AG08396 (cell line): ENCODE measurements at places on chromosomes 5 and 9.

- no peak for DNase-seq
Observed at GRCh38 chr5:54912021-54912420, 73.4 kb downstream of the ESM1 start.

DNA sequence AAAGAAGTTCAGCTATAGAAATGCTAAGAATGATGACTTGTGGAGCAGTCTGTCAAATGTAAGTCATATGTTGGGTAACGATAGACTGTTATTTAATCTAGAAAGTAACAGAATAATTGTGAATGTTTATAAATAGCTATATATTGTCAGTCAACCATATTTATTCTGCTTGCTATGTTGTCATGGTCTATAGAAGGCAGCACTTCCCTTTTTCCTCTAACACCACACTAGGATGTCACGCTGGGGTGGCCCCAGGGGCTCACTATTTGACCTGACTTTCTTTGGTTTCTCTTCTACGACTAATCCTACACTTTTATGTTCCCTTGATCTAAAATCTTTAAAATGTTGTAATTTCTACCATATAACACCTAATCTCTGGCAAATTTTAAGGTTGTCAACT is 20.5 kb downstream of the ERAP2 start:
- DNase-seq = no peak

DNA sequence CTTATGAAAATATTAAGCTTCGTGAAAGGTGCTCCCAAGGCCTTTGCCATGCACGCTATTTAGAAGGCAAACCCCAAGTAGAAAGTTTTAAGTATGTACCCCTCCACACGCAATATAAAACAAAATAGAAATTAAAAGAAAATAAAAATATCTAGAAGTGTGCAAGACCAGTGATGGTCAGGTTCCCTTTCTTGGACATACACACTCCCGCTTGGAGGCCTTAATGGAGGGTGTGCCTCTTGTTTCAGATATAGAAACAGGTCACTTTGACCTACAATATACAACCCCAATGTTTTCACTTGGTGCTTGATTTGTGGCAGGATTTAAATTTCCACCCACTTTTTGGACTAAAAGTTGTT is 127.4 kb upstream of the STC2 start:
- DNase-seq = no peak

DNA sequence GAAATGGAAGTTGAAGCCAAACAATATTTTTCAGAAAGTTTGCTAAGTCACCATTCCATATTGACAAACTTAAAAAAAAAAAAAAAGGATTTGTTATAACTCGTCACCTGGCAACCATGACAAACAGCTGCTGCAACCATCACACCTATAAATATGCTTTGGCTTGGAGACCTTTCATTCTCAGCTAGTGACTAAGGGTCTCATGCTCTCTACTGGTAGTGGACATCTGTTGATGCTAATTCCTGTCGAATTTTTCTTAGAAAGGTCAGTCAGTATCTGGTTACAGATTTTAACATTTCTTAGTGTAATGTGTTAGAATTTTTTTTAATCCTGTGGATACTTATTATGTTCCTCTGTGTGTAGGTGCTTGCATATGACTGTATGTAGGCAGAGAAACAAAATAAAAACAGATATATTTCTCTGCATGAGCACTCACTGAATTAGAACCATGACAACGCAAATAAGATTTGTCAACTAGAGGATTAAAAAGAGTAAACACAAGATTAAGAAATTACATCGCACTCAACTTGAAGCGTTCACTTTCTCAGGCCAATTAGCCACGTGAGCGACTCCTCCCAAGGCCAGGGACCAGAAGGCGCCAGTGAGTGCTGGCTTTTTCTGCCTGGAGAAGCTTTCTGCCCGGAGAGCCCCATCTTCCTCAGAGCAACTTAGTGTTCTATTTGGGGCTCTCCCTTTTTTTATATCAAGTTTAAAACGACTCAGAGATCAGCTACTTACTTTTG is 27.0 kb upstream of the ZNF622 start:
- peak; percentile 36 for DNase-seq

GRCh38 chr5:69115526-69115925 is 21.7 kb downstream of the SLC30A5 start:
- no peak for DNase-seq

- DNase-seq = peak; percentile 67
Observed at GRCh38 chr5:122415030-122415800, 103.2 kb downstream of the SNCAIP start.

GRCh38 chr5:163624431-163624830 is 119.0 kb downstream of the MAT2B start:
- no peak for DNase-seq

- no peak for DNase-seq
Observed at GRCh38 chr5:5708367-5708919, 286.0 kb downstream of the ICE1 start.

GRCh38 chr5:178739452-178740180 is 9.2 kb upstream of the ZNF354A start:
- DNase-seq = no peak

- peak; percentile 27 for DNase-seq
Observed at GRCh38 chr9:15606643-15607472, 54.0 kb downstream of the CCDC171 start.

DNA sequence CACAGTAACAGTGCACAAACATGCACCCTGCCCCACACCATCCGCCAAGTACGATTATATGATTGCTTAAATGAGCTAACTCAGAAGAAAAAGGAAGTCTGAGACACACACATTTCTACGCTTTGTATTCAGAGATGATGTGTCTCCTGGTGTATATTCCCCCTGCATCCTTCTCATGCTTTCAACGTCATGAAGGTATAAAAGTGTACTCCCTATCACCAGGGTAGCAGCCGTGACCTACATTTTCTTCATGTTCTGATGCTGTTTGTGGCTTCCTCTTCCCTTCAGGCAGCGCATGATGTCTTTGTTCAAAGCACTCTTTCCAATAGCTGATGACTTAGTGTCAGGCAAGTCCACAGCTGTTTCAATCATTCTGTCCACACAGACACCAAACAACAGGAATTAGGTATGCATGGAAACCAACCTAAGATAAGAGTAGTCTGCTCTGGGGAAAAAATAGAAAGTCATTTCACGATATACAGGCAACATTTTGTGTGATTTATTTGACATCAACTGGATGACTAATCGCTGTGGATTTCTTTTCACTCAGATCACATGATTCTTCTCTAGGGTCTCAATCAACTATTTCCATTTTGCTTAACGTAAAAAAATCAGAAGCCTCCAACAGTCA is 269.4 kb upstream of the PTGER4 start:
- DNase-seq = peak; percentile 5

GRCh38 chr5:43042626-43043399 is 2.7 kb upstream of the ANXA2R start:
- DNase-seq = no peak

- peak; percentile 60 for DNase-seq
Observed at GRCh38 chr5:33994845-33995244, 10.4 kb upstream of the SLC45A2 start.

DNA sequence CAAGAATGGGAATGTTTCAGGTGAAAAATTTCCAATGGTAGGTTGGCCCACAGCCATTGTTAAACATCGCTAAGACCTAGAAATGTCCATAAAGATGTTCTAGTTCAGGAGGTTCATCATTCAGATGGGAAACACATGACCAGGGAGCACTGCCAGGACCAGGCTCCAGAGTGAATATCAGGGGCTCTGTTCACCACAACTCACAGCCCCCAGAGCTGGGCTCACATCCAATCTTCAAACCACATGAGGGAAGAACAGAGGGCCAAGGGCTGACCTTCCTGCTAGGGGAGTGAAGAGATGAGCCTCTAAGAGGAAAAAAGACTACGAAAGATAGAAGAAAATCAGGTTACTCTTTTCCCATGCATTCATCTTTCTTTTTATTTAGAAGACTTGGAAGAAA is 205.8 kb downstream of the SEMA5A start:
- no peak for DNase-seq

DNA sequence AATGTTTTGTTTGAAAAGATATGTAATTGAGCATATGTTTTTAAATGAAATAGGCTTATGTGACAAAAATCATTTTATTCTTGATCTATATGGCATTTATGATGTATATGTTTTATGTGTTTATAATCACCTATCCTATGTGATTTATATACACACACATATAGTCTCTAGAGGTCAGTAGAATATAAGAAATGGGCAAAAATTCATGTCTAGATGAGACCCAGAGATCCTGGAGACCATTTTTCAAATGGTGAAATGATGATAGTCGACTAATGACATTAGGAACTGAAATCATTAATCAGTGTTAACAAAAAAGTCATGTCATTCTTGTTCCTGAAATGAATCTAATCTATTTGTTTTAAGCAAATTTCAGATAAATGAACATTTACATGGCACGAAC is 709.2 kb upstream of the WWC1 start:
- DNase-seq = no peak

GRCh38 chr5:90112033-90112692 is 297.4 kb downstream of the CETN3 start:
- no peak for DNase-seq

DNA sequence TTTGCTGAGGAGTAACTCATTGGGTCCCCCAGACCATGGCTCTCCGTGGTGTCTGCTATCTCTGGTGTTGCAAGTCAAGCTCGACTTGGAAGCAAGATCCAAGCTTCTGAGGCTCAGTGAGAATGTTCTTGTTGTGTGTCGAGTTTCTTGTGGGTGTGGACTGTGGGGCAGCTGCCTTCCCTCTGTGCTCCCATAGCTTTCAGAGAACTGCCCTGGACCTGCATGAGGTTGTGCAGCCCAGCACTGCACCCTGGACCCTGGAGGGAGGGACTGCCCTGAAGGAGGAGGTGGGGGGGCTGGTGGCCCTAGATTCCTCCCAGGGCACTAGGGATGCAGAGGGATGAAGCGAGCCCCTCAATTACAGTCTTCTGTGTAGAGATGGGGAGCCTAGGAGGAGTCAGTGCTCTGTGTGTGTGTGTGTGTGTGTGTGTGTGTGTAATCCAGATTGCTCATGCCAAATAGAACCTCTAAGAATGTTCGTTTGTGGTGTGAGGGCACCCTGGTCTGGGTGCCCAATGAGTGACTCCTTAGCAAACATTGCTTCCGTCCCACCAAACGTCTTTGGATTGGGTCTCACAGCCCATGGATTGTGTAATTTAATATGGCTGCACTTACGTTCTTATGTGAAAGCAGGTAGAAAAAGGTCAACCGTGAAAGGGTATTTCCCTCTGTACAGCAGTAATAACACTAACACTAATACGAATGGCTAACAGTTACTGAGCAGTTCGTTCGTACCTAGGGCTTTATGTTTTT is 143.3 kb upstream of the LMX1B start:
- no peak for DNase-seq

DNA sequence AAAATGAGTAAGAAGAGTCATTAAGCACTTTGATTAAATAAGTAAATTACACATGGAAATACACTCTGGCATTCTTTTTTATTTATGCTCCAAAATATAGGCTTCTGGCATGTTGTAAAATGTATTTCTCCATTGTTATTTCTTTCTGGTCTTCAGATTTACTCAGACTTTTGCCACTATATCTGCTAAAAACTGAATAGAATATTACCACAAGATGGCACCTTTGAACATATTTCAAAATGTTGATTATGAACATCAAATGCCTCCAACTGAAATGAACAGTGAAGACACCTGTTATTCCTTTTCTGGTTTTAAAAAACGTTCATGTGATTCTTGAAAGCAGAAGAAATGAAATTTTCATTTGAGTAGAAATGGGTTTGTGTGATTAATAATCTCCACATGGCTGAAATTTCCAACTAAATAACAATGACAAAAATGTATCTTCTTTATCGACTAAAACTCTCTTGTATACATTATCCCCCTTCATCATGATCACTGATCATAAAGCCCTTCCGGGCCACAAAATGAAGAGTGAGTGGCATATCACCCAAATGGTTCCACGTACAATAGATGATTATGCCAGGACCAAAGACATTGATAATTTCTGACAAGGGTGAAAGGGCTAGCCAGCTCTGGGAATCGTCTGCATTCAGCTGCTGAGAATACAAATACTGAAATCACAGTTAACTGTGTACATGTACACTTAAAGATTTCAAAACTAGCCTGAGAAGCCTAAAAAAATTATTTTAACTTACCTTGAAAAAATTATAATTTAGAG is 23.8 kb downstream of the TYRP1 start:
- DNase-seq = no peak

DNA sequence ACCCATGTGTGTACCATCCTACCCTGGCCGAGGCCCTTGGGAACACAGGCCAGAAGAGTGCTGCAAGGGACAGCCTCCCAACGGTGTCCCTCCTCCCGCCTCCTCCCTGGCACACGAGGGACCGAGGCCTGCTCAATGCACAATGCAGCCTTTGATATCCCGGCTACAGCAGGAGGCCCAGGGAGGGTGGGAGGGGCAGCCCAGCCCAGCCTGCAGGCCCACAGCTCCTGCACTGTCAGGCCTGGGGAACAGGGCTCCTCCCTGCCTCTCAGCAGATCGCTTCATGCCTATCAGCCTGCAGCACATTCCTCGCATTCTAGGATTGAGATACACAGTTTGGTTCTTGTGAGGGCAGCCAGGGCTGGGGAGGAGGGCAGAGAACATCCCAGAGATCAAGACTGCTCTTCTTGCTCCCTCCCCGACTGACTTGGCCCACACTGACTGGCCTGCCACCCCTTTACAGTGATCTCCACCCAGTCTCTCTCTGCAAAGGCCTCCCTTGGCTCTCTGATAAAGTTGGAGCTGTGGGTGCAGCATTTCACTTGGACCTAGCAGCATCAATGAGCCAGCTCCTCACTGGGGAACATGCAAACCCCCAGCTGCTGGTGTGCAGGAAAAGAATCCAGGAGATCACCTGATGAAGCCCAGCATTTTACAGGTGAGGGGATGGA is at the start of gene SH3TC2:
TSS of gene SH3TC2 (minus strand) at position 46 of the 671 bp plus-strand sequence. CDS start at position 6, 40 bp downstream.
- DNase-seq = peak; percentile 86

DNA sequence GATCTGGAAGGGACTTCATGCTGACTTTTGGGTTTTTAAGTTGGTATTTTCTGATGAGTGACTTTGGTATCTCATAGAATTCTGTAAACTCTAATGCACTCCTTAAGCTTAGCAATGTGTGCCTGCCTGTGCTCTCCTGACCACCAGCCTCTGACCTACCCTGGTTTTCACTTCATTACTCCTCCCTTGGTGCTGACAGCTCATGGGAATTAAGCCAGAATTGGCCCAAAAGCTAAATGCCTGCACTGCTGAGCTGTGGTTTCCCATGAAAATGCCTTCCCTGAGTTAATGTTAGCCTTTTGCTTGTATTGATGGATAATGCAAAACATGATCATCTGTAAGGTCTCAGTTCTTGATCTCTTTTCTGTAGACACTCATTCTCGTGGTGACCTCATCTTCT is 308.0 kb downstream of the DOCK8 start:
- DNase-seq = no peak

- no peak for DNase-seq
Observed at GRCh38 chr9:6909181-6909580, 151.4 kb downstream of the KDM4C start.
